ENCODE measurements at places on chromosomes 2 and 18.

- DNase-seq = no peak
These were observed 618 bp upstream of the CHN1 start for GRCh38 chr2:175005733-175006264.

- no peak for DNase-seq
These were observed 12.5 kb upstream of the PLEKHM3 start for GRCh38 chr2:208037564-208038487.

DNA sequence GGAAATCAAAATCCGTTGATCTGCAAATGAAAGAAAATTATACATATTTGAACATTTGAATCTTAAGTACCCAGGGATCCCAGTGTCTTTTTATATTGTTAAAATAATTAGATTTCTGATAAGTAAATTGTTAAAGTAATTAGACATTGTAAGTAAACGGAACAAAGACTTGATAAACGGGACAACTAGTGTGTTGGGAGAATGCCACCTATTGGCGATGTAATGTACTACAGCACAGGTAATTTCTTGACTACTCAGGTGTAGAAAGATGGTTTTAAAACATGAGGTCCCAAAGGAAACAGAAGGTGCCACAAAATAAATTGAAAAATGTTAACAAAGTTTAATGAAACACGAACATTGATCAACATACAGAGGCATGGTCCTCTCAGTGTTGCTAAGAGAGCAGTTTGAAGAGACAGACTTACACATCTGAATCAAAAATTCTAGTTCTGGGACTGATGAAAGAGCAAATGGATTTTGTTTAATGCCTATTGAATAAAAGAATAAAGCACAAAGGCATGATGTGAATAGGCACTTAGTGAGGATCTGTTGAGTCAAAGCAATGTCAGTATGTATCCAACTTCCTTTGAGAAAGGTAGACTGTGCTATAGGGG is 103.4 kb upstream of the RASGRP3 start:
- DNase-seq = peak; percentile 32

- DNase-seq = no peak
These were observed 28.1 kb upstream of the ASB1 start for GRCh38 chr2:238398577-238398976.

DNA sequence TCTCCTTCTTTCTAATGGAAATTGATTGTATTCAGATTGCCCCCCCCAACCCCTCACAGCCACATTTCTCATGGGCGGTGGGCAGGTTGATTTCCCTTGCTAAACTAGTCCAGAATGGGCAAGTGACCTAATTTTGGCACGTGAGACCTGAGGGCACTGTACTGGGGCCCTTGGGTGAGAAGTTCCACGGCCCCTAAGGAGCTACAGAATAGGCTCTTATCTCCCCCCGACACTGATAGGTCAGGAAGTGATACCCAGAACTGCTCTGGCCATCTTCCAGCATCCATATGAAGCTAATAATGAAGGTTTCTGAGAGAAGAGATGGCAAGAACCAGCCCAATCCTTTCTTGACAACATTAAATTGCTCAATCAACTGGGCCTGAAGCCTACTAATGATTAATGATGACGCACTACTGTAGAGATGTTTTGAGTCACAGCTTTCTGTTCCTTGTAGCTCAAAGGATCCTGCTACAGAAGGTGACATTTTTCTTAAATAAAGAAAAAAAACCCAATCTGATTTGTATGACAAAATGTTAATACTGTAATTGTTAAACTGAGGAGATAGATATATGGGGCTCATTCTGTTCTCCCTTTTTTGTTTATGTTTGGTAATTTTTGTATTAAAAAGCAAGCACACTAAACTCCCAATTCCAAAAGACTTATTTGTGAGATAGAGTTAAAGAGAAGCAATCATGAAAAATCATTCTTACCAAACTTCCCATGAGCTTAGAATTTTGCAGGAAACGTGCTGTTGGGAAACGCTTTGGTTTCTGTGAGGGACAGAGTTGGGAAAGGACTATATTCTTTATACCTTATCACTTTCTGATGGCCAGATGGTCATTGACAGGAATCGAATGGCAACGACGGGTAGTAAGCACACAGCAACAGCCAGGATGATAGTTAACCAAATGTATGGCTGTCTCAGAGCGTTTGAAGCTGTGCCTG is 28.2 kb upstream of the NARS1 start:
- peak; percentile 30 for DNase-seq

GRCh38 chr2:16566701-16567100 is 98.9 kb downstream of the CYRIA start:
- DNase-seq = no peak

- DNase-seq = no peak
These were observed 44.0 kb downstream of the CTDP1 start for GRCh38 chr18:79723628-79724027.

GRCh38 chr2:215362562-215362904 is 50.7 kb downstream of the ATIC start:
- no peak for DNase-seq

GRCh38 chr2:20580690-20581437 is 70.0 kb downstream of the HS1BP3 start:
- no peak for DNase-seq

- no peak for DNase-seq
These were observed 35.8 kb downstream of the AQP12A start for GRCh38 chr2:240727439-240727838.

- no peak for DNase-seq
These were observed 106.3 kb upstream of the ST3GAL5 start for GRCh38 chr2:85994897-85995647.

DNA sequence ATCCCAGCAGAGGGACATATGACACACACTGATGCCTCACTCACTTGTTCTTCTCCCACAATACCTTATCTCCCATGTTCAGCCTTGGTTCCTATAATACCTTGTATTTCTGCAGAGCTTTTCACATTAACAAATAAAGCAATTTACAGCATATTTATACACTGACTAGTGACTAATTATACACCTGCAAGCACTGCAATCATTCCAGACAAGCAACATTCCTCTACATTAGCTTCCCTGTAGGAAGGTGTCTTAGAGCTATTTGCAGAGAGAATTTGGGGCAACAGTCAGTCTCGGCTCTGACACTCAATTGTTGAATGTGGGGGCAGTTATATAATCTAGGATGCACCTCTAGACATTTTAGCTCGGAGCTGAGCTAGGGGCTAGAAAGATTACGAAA is 9.5 kb upstream of the INSIG2 start:
- DNase-seq = no peak

DNA sequence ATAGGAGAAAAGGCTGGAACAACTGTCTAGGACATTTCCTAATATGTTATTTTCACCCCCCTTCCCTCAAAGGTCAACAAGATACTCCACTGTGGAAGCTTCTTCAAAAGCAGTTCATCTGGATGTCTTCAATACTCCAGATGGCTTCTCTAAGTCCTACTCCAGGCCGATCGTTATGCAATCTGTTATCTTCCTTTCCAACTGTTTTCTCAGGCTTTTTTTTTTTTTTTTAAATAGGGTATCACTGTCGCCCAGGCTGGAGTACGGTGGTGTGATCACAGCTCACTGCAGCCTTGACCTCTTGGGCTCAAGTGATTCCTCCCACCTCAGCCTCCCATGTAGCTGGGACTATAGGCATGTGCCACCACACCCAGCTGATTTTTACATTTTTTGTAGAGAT is 26.3 kb downstream of the ATP8B1 start:
- DNase-seq = no peak

GRCh38 chr2:66512626-66513025 is 77.7 kb downstream of the MEIS1 start:
- DNase-seq = no peak

DNA sequence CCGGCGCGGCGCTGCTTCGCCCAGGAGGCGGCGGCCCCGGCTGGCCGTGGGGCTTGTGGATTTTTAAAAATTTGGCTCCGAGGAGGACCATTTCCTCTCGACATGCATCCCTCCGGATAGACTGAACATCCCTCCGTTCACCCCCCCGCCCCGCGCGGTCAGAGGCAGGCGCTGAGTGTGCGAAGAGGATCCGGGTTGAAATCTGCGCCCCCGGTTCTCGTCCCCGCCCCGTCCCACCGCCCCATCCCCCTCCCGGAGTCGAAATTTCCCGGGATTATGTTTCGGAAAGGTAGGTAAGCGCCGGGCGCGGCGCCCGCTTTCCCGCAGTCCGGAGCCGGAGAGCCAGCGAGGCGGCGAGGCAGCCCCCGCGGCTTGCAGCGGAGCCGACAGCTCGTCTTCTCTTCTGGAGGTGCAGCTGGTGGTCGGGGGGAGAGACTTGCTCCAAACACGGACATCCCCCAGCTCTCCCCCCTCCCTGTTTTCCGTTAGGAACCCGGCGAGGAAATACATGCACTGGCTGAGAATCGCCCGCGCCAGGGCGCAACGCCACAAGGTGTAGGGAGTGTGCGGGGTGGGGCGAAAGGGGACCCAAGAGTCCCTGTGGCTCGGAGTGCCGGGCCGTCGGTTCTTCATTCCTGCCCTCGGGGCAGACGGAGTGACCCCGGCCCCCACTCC is at the start of gene PRKCE:
Gene PRKCE, plus strand, starts transcription at position 261 of the 675 bp plus-strand sequence.
- no peak for DNase-seq

GRCh38 chr2:58890865-58891525 is 649.9 kb upstream of the FANCL start:
- peak; percentile 46 for DNase-seq

GRCh38 chr2:100274076-100274475 is 48.2 kb downstream of the LONRF2 start:
- no peak for DNase-seq

GRCh38 chr2:177396703-177397460 is 4.3 kb downstream of the AGPS start:
- no peak for DNase-seq

- DNase-seq = peak; percentile 64
These were observed at the start of gene CD302 for GRCh38 chr2:159797543-159798375. Gene CD302, minus strand, starts transcription at chr2:159798208. Its CDS starts 10 bp downstream, at chr2:159798198.

GRCh38 chr2:152925547-152926448 is 207.4 kb downstream of the ARL6IP6 start:
- peak; percentile 44 for DNase-seq

DNA sequence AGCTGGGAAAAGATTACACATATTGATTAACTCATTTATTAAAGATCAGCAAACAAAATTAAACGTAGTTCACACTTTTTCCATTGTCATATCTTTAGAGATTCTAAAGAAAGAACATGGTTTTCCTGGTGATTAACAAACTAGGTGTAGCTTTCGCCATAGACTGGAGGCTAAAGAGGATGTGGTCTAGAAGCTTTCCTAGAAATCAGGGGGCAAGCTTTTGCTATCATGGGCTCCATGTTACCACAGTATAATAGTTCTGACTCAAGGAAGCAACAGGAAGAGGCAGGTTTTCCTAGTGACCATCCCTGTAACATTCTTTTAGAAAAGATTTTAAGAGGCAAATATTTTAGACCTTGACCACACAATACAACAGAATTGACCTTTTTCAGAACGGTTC is 232.7 kb downstream of the METTL4 start:
- DNase-seq = no peak

DNA sequence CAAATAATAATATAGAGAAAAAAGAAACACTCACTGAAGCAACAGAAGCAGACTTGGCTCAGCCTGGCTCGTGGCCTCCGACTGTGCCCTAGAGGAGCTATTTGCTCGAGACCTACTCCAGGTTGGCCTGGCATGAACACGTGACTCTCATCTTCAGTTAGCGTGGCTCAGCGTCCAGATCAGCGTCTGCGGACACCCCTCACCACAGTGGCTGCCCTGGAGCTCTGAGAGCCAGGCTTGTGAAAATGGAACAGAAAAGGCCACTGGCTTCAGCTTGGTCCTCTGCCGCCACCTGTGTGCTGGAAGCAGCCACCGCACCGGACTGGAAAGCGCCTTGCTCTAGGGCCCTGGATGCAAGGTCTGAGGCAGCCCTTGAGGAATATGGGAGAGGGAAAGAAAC is 1184.0 kb upstream of the GYPC start:
- no peak for DNase-seq

- no peak for DNase-seq
These were observed 7.8 kb upstream of the NARS1 start for GRCh38 chr18:57629422-57629821.

DNA sequence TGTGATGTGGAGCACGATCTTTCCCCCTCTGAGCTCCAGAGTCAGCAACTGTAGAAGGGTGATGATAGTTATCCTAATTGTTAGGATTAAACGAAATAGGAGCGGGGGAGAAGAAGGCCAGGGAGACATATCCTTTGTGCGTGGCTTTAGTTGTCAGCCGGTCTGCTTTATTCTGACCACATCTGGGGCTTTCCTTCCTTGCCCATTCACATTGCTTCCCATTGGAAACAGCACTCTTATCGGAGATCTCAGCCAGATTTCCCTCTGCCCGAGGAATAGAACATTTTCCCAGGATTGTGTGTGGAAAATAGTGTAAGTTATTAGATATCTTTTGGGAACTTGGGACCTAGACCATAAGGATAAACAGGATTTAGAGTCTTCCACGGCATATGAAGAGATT is 1.5 kb downstream of the RALB start:
- DNase-seq = no peak

GRCh38 chr2:80651435-80651834 is 346.9 kb upstream of the LRRTM1 start:
- no peak for DNase-seq

DNA sequence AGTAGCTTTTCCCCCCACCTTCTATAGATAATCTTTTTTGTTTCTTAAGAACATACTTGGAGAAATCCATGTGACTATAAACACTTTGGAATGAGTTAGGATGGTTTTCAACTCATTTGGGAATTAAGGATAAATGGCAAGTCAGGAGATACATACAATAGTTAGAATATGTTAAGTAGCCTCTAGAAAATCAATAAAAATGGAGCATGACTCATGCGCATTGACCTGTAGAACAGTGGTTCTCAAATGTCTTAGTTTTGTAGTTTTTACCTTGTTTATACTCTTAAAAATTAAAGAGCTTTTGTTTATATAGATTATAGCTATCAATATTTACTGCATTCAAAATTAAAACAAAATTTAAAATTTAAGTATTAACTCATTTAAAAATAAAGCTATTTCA is 24.7 kb downstream of the NUP35 start:
- DNase-seq = no peak

GRCh38 chr18:7904529-7904928 is 337.4 kb downstream of the PTPRM start:
- DNase-seq = no peak

DNA sequence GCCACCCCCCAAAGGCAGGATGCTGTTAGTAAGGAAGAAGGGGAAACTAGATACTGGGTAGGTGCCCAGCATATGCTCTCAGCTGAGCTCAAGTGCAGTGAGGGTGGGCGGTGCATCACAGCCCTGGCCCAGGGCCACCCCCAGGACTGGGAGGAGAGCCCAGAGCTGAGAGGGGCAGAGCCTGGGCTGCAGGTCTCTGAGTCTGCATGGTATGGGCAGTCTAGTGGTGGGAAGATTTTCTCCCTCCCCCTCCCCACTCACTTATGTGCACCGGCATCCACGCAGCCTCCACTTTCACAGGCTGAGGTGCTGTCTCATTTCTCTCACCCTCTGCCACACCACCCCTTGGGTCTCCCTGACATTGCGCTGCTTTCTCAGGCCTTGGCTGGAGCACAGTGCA is 48.5 kb upstream of the CAB39 start:
- no peak for DNase-seq

Data from hematopoietic multipotent progenitor cell (in vitro differentiated cells).